ENCODE measurements at places on chromosomes 1 and 21.

DNA sequence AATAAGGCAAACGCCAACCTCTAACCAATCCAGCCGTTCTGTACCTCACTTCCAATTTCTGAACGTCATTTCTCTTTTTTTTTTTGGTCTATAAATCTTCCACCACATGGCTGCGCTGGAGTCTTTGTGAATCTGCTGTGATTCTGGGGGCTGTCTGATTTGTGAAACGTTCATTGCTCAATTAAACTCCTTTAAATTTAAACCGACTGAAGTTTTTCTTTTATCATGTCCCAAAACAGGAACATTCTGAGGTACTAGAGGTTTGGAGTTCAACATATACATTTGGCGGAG lies 65.5 kb upstream of the BACH1 start:
- DNase-seq, result no peak

DNA sequence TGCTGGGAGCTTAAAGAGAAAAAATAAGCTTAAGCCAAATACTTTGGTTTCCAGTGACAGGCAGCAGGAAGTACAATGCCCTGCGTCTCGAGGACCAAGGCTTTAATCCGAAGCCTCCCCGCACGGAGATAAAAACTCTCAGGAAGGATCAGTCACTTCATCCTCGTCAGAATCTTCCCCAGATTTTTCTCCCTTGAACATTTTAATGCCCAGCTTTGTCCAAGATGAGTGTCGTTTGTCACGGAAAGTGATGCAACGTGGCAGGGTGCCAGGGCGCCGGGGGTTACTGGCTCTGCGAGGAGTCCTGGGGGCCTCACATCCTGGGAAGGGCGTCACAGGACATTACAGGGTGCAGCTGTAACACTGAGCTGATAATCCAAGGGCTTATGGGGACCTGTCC lies 25.2 kb upstream of the PCBP3 start:
- DNase-seq, result no peak

DNA sequence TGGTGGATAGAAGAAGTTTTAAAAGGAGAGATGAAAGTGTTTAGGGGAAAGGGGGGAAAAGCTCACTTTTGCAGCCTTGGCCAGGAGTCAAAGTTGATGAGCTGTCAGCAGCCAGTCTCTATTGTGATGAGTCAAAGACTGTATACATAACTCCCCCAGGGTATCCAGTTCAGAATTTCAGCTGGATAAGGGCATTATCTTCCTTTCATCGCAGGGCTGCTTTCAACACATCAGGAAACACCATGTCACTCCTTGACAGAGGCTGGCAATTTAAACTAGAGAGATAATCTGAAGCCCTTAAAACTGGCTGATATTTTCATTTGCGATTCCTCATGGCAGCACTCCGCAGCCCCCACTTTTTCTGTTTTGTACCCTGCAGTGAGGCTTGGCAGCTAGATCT lies 328.5 kb downstream of the TBX15 start:
- no peak for DNase-seq

DNA sequence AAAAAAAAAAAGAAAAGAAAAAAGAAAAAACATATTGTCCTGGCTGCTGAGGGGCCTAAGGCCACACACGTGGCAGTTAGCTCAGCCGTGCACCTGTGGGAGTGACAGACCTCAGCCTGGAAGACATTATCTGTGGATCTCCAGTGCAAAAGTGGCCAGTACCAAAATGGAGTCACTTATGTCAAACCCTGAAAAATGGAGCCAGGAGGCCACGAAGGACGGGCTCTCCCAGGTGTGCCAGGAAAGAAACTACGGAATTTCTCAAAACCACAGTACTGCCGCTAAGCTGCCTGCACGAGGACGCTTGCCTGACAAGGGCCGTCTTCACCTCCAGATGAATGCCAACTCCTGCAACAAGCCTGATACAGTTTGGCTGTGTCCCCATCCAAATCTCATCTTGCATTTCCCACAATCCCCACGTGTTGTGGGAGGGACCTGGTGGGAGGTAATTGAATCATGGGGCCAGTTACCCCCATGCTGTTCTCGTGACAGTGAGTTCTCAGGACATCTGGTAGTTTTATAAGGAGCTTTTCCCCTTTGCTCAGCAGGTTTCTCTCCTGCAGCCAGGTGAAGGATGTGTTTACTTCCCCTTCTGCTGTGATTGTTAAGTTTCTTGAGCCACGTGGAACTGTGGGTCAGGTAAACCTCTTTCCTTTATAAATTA lies 5.3 kb upstream of the MIB2 start:
- DNase-seq, result no peak
